ENCODE measurements at places on chromosomes 6 and 20.

GRCh38 chr6:165726965-165727381 lies 63.9 kb upstream of the PDE10A start:
- DNase-seq: no peak

DNA sequence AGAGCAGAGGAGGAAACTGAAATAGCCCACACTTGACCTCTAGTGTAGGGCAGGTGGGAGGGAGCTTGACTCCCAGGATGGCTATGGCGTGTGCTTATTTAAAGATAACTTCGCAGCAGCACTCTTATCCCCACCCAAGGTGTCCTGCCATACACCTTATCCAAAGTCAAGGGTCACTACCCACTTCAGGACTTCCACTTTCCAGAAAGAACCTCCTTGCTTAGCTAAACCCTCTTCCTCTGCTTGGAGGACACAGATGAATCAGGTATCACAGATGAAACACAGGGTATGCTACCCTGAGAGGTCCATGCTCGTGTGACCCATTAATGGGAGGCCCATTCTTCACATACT lies 2.3 kb downstream of the RIN2 start:
- no peak for DNase-seq

DNA sequence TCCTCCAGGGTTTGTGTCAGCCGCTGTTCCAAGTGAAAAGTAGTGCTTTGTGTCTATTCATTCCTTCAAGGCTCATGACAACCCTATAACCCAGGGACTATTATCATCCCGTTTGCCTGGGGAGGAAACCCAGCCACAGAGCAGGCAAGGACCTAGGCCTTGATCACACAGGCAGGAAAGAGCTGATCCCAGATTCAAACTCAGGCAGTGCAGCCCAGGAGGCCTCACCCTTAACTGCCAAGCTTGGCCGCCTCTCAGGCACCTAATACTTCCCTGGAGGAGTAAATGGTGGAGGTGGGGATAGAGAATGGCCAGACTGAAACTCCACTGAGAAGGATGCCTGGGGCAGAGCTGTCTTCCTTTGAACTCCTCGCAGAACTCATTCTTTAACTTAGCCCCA lies 215.1 kb upstream of the QKI start:
- no peak for DNase-seq

GRCh38 chr6:119066517-119066916 lies 11.9 kb downstream of the FAM184A start:
- no peak for DNase-seq

DNA sequence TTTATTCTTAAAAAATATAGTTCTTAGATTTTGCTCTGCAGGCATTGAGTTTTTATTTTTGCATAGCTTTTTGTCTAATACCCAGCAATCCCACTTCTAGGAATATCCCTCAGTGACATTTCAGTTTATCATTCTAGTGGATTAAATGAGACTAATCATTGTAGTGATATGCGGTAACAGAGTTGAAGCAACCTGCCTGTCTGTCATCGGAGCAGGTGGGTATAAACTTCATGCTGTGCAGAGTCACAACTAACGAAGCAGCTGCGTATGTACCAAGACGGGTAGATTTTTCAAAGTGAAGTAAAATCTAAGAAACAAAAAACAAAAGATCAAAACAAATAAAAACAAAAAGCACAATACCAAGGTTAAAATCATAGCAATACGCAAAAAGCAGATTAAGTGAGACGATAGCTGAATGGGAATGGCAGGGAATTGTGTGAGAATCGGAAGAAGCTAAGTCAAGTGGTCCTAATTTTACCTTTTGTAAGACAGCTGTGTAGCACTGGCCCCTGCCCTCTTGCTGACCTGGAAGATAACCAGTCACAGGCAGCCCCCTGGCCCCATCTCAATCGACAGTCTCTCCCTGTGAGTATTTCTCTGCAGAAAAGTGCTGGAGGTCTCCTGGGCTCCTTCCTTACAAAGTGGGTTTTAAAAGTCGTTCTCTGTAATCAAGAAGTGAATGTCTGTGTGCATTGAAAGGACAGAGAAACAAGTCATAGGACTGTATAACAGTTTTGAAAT lies 169.2 kb downstream of the OR2B2 start:
- no peak for DNase-seq

DNA sequence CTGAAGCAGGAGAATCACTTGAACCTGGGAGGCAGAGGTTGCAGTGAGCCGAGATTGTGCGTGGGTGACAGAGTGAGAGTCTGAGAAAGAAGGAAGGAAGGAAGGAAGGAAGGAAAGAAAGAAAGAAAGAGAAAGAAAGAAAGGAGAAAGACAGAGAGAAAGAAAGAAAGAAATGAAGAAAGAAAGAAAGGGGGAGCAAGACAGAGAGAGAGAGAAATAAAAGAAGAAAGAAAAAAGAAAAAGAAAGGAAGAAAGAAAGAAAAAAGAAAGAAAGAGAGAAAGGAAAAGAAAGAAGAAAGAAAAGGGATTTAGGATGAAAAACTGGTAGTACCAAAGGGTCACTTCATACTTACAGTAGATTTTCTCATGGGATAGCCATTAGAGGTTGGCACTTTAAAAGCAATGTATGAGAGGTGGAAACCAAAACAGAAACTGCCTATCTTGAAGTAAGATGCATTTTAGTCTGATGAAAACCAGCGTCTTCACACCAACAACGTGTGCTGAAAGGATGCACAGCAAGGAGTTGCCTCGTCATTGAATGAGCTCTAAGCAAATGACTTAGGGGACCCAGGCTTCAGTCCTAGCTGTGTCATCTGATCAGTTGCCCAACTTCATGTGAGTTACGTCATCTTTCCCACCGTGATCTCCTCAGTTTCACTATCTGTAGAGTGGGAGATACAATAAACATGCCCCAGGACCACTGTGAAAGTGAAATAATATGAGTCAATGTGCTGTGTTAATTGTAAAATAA lies 133.9 kb upstream of the NEDD9 start:
- DNase-seq: no peak

- DNase-seq: no peak
Observed at GRCh38 chr6:102813489-102814275, 1420.2 kb downstream of the GRIK2 start.

- no peak for DNase-seq
Observed at GRCh38 chr6:113461153-113461932, 395.8 kb upstream of the MARCKS start.

DNA sequence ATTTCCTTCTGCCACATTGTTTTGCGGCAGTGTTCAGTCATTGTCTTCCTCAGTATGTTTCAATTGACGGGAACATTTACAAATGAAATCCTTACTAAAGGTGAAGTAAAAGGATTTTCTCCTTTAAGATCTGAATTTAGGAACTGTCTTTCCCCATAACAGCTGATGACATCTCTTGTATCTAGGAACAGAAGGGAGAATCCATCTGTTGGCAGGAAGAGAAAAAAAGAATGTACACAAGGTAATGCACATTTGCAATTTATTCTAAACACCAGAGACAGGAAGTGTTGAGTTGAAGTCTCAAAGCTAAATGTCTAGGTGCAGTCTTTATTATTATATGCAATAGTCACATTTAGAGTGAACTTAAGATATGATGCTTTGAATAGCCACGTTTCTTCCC lies 334.5 kb downstream of the HDGFL1 start:
- no peak for DNase-seq

DNA sequence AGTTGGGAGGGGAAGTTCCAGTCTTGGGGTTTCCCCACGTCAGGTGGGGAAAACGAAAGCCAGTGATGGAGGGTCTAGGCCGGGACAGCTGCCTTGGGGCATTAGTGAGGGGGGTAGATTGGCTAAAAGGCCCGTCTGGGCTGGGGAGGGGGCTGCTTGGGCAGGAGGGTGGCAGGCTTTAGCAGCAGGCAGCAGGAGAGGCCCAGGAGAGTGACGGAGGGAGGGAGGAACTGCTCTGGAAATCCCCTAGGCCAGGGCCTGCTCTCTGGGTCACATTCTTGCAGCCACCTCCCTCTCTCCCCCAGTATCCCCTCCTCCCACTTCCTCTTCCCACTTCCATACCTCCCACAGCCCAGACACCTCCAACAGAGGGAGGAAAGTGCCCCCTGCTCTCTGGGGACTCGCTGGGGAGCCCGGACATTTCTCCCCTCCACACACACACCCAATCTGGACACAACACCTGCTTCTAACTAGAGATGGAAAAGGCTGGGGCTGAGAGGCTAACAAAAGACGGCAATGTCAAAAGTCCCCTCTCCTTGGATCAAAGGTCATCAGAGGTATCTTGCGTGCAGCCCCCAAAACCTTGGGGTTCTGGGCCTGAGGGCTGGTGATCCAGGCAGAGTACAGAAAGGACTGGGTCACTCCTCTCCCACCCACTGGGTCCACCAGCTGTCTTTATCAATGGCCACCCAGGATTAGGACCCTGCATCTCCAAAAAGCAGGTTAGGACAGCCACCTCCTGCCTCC lies 1.8 kb downstream of the NFKBIE start:
- DNase-seq: no peak

- DNase-seq: no peak
Observed at GRCh38 chr6:163804991-163805390, 390.5 kb downstream of the QKI start.

GRCh38 chr6:50076431-50076830 lies 26.7 kb upstream of the DEFB112 start:
- no peak for DNase-seq

GRCh38 chr20:1813101-1813529 lies 82.1 kb upstream of the SIRPA start:
- no peak for DNase-seq

DNA sequence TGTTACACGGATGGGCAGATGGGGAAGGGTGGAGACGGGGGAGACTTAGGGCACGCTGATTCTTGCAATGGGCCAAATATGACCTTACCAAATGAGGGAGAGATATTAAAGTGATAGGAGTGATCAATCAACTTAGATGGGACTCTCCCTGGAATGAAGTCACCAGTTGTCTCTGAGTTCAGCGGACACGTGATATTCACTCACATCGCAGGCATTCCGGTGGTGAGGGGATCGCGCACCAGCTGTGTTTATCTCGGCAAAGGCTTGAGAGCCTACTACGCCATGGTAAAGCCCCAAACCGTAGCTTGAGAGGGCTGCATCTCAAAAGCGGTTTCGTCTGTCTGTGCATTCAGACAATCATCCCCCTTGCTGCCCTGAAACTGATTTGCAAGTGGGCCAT lies 5.5 kb downstream of the BMP7 start:
- no peak for DNase-seq

- no peak for DNase-seq
Observed at GRCh38 chr6:166952121-166952520, 4.2 kb downstream of the RNASET2 start.

- no peak for DNase-seq
Observed at GRCh38 chr6:135722679-135723078, 128.8 kb upstream of the PDE7B start.

GRCh38 chr6:134028438-134028837 lies 24.0 kb downstream of the SLC2A12 start:
- no peak for DNase-seq

GRCh38 chr6:40819182-40819834 lies 219.7 kb downstream of the UNC5CL start:
- no peak for DNase-seq

All from left forelimb (tissue), 1 donor.